NT2/D1 (cell line): ENCODE measurements at places on chromosomes 1 and 21.

GRCh38 chr1:234879147-234880080 lies 249.2 kb downstream of the TOMM20 start:
- no peak for DNase-seq

- no peak for DNase-seq
Measured at GRCh38 chr21:46091118-46091517, 6.8 kb upstream of the COL6A2 start.

DNA sequence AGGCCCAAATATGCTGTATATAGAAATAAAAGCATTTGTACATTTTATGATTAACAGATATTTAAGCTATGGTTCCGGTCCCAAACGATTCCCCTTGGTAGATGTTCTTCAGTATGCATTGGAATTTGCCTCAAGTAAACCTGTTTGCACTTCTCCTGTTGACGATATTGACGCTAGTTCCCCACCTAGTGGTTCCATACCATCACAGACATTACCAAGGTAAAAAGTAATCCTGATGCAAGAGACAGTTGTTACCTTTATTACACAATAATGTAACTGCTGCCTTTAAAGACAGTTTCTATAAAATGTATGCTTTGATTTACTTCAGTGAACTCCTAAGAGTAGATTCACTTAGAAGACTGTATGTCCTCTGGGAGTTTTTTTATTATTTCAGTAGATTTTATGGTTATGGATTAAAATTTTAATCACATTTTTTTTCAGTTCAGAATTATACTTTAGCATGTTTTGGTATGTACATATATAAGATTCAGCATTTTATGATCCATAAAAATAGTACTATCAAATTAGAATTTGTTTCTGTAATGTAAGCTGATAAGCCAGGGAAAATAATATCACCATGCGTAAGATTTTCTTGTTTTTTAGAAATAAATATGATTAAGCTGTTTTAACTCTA lies 96.5 kb downstream of the USP25 start:
- peak; percentile 68 for DNase-seq

DNA sequence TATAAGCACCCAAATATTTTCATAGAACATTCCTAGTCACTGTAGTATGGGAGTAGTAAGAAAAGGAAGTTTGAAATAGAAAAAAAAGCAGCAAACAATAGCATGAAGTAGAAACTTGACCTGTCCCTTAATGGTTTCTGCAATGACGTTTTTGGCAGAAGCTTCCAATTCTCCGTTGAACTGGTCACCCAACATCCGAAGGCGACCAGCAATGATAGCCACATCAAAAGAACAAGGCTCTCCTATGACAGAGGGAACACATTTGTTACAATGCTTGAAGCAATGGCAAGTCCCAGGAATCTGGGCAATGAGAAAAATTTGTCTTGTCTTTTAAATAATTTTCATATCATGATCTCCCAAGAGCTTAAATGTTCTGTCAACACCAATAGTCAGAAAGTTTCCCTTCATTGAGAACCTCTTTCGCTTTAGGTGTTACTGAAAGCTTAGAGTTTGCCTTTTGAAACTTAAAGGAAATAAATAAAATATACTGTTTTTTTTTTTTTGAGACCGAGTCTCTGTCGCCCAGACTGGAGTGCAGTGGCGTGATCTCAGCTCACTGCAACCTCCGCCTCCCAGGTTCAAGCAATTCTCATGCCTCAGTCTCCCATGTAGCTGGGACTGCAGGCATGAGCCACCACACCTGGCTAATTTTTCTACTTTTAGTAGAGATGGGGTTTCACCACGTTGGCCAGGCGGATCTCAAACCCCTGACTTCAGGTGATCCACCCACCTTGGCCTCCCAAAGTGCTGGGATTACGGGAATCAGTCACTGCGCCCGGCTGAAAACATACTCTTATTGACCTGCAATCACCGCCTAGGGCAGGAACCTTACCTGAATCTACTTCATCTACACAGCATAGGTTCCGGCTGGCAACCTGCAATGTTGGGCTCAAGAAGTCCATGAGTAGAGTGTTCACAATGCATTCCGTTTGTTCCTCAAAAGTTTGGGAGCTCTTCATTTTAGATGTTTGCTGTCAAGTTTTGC lies 672 bp downstream of the BCL2L15 start:
- no peak for DNase-seq

DNA sequence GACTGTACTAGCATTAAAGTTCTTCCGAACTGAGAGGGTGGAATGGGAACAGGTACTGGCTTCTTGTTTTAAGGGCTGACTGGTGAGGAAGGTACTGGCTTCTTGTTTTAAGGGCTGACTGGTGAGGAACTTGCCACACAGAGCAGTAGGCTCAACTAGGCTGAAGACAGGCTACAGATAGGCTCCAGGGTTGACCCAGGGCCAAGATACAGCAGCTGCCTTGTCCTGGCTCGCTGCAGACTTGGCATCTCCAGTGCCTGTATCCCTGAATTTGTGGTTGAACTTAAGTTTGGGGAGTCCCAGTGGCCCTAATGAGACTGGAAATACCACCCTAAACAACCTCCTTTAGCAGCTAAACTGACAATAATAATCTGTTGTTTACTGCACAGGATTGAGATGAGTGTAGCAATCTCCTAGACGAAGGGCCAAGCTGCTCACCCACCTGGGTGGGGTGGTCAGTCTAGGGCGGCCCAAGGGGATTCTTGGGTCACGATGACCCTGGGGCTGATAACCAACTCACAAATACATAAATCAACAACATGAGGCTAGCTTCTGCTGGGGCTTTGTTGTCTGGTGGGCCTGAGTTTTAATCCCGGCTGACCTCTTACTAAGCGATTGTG lies 227.1 kb downstream of the DISC1 start:
- DNase-seq = no peak

- no peak for DNase-seq
Measured at GRCh38 chr1:208112401-208112800, 131.8 kb downstream of the PLXNA2 start.
